Activated naive CD4-positive, alpha-beta T cell treated with anti-CD3 and anti-CD28 coated beads, Interleukin-2, amount 10 ng/mL, durations not matched to agents 5 hours and 36 hours (primary cell): ENCODE measurements at places on chromosomes 12 and 14. TPM values are rescaled to one million over a fixed set of nuclear protein-coding genes. Genes with fewer than 3 reads are reported as not detected.

Gene IFT43
- 5.9 TPM for total RNA-seq

Gene KRT83
- not detected for total RNA-seq

Gene POTEG
- not detected for total RNA-seq

Gene PLA2G1B
- total RNA-seq = not detected

Gene SOCS2
- total RNA-seq = 132 TPM

Gene RNASE4
- total RNA-seq = 0.45 TPM

Gene FBRSL1
- total RNA-seq = 62.4 TPM

Gene COCH
- total RNA-seq = 1.1 TPM

Gene TDRD9
- total RNA-seq = 0.05 TPM

Gene GLS2
- total RNA-seq = 1.8 TPM

Gene ABCC9
- not detected for total RNA-seq

Gene PAH
- total RNA-seq = not detected
